Adrenal gland (tissue), 19 donors: ENCODE measurements at places on chromosomes 2 and 18.

DNA sequence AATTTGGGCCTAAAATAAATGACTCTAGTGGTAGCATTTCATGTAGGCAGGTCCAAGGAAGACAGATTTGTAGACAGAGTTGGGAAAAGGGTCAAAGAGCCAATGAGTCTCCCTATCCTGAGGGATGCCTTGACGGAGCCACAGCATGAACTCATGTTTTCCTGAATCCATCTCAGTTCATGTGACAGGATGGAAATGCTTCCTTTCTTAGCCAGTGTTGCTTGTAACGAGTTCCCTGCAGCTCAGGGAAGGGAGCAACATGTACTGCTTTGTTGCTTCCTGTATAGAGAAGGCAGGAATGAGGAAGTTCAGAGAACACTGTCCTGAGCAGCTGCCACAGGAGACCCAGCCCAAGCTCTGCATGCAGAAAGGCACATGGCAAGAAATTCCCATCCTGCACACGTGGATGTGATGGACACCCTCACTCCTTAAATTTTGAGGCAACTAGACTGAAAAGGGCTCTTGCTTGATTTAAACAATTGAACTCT is 27.9 kb downstream of the TMEM17 start:
- DNase-seq = no peak

- no peak for DNase-seq
Observed at GRCh38 chr2:58532641-58533040, 291.5 kb upstream of the FANCL start.

DNA sequence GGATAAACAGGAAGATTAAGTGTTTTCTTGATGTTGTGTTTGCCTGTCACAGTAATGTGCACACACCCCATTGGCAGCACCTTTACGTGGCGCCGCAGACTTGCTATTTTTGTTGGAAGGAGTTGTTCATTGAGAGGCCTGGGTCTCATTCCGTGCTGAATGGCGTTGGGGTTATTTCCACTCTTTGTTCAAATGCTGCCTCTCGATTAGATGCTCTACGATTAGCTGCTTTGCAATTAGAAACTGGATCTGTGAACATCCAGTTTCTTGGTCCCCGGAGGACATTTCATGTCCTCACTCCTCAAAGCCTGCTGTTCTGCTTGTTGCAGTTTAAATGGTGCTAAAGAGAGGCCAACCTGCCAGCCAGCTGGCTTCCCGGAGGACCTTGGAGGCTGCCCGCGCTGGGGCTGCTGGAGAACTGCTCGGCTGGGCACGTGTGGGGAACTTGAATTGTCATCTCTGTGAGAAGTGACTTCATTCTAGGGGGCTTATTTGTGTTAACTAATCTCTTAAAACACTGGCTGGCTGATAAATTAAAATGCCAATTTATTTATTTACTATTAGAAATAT is 117.4 kb upstream of the NABP1 start:
- no peak for DNase-seq

GRCh38 chr2:176246331-176246730 is 22.9 kb upstream of the MTX2 start:
- no peak for DNase-seq

GRCh38 chr2:115552726-115553125 is 1110.3 kb downstream of the DPP10 start:
- DNase-seq = no peak

DNA sequence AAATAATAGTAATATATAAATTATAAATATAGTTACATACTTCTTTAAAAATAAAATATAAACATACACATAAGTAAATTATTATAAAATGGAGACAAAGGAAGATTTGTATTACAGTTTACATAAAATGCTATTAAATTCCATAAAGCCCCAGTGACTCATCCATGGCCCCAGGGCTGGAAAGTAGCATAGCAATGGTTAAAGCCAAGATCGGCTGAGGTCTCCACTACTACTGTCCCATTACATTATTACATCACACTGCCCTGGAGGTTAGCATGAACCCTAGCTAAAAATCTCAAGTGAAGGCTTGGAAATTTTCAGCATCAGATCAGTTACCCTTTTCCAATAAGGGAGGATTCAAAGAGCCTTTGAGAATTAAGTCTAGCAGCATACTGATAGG is 936.2 kb downstream of the DSC3 start:
- no peak for DNase-seq

DNA sequence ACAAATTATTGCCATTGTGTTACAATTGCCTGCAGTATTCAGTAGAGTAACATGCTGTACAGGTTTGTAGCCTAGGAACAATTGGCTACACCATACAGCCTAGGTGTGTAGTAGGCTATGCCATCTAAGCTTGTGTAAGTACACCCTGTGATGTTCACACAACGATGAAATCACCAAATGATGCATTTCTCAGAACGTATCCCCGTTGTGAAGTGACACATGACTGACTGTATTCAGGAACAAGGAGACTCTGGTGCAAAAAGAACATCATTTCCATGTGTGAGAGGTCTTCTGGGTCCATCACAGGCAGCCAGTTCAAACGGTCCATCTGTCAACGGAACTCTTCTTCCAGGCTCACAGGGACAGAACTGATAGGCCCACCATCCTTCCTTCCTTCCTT is 263.7 kb downstream of the ANAPC1 start:
- DNase-seq = no peak

GRCh38 chr2:105653302-105653701 is 91.4 kb upstream of the NCK2 start:
- no peak for DNase-seq

GRCh38 chr2:232026910-232027309 is 65.4 kb downstream of the DIS3L2 start:
- DNase-seq = no peak

GRCh38 chr2:240601831-240602160 is 15.3 kb downstream of the CAPN10 start:
- peak; percentile 5 for DNase-seq

DNA sequence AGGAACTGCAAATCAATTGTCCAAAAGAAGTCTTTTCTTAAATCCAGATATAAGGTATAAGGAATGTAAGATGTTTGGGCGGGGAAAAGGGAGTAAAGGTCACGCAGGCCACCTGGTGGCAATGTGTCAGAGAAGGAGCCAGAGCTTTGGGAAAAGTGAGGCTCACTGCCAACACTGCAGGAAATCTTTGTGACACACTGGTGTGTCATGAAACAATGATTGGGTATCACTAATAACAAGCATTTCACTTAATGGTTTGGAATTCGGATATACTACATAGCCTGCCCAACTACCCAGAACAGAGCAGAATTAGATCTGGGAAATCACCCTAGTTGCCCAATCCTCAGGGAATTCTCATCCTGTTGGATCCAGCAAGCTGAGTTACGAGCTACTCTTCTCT is 61.0 kb downstream of the RBMS1 start:
- no peak for DNase-seq

- peak; percentile 66 for DNase-seq
Observed at GRCh38 chr2:235595422-235596010, 101.7 kb downstream of the AGAP1 start.

DNA sequence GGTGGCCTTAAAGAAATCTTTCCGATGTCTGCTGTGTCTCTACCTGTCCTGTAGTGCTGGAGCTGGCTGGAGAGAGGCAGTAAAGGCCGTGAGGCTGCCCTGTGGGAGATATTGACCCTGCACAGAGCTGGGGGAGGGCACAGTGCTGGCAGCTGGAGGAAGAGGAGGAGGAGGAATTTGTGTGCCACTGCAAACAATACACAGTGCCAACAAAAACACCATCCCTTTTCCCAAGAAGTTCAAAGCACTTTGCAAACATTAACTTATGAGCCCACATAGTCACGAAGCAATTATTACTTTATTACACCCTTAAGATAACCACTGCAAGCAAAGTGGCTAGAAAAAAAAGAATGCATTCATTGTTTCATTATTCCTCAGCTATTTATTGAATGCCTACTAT is 45.0 kb upstream of the CYTIP start:
- DNase-seq = no peak

- no peak for DNase-seq
Observed at GRCh38 chr18:59848002-59848401, 51.8 kb upstream of the PMAIP1 start.

DNA sequence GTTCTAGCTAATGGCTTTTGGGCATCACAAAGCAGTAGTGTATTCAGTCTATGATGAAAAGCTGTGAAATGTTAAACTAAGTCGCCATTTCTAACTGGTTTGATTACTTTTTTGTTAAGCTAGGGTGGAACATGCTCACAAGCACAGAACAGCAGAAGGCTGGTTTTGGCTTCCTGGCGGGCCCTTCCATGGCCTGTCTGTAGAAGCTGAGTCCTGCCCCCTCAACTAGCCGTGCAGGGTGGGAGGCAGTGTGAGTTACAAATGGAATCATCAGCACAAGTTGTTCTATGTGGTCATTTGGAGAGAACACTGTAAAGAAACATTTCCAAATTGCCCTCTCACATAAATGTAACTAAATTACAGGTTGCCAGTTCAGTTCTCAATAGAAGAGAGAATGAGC is 290.8 kb downstream of the ALPK2 start:
- DNase-seq = no peak

- no peak for DNase-seq
Observed at GRCh38 chr2:181051861-181052522, 71.6 kb downstream of the UBE2E3 start.

GRCh38 chr2:108129636-108130035 is 110.1 kb upstream of the SULT1C3 start:
- DNase-seq = no peak

GRCh38 chr2:146837857-146838256 is 1007.0 kb upstream of the ACVR2A start:
- DNase-seq = no peak

- no peak for DNase-seq
Observed at GRCh38 chr2:98936353-98937351, 627 bp upstream of the CRACDL start.

GRCh38 chr18:55547705-55548056 is 40.3 kb downstream of the TCF4 start:
- DNase-seq = no peak

DNA sequence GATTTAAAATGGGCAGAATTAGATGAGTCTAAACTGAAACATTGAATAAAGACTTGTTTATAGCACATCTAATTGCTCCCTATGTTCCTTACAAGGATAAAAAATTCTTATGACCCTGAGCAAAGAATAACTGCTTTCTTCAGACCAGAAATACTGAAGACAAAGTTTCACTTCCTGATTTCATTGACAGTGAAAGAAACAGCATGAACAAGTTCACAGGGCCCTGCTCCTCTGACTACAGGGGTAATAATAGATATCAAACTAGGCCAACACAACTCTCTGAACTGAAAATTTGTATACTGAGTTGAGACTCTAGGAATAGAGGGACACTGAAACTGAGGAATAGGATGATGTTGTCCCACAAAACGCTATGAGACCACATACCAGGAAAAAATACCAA is 1383.3 kb upstream of the CDH2 start:
- DNase-seq = no peak

DNA sequence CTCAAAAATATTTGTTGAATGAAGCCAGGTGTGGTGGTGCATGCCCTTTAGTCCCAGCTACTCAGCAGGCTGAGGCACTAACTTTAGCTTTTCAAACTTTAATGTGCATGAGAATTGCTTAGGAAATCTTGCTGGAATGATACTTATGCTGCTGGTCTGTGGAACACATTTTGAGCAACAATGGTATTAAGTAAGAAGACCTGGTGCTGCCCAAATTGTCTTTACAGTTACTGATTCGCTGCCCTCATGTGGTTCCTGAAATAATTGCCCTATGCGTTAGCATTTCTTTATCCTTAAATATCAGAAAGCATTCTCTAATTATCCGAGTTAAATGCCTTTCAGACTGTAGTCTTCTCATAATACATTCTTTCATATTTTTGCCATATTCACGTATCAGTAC is 76.0 kb upstream of the SESTD1 start:
- no peak for DNase-seq

- no peak for DNase-seq
Observed at GRCh38 chr2:69563021-69563420, 80.5 kb downstream of the AAK1 start.

- peak; percentile 66 for DNase-seq
Observed at GRCh38 chr18:48193521-48194492, 215.4 kb downstream of the ZBTB7C start.

- peak; percentile 55 for DNase-seq
Observed at GRCh38 chr2:84022810-84023431, 436.2 kb downstream of the SUCLG1 start.

DNA sequence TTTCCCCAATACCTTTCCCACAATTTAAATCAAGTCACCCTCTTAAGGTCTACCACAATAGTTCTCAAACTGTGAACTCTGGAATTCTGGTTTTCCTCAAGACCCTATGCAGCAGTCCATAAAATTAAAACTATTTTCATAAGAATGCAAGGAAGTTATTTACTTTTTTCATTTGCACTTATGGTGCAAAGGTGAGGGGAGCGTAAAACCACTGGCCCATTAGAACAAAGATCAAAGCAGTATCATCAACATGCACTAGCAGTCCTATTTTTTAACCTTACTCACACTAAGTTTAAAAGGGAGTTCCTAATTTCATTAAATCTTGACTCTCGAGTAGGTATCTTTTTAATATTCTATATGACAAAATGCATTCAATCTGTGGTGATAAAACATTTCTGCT is 85.3 kb downstream of the MEMO1 start:
- DNase-seq = no peak

- peak; percentile 53 for DNase-seq
Observed at GRCh38 chr18:62784966-62785413, 69.6 kb downstream of the PHLPP1 start.

DNA sequence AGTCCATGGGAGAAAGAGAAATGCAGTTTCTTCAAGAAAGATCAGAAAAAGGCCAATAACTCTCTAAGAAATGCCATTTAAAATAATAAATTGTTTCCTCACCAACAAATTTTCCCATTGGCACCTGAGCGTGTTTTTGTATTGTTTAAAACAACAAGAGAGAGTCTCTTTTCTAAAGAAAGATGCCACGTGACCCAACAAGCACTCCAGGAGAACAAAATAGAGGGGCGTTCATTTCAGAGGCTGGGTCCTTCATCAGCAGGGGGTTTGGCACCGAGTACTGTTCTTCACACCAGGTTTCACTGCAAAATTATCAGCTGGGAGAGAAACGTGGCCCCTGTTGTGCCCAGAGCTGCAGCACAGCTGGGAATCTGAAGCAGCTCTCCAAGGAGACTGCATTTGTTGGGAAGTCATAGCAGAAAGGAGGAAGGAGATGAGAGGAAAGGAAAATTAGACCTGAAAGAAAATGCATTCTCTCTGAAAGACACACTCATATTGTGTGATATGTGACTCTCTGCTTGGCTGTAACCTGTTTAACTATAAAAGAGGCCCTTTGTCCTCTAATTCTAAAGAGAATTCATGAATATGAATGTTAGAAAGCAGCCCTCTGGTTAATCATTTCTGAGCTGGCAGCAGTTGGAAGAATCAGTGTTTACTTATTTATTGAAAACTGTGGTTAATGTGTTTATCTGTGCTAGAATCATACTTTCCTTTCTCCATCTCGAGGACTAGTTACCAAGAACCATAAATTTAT is 205.3 kb upstream of the CDH20 start:
- DNase-seq = no peak

GRCh38 chr2:94870440-94871225 is 597 bp upstream of the TEKT4 start:
- no peak for DNase-seq

- no peak for DNase-seq
Observed at GRCh38 chr2:36710858-36711515, 14.5 kb downstream of the VIT start.

GRCh38 chr2:130839011-130839780 is 2.5 kb downstream of the ARHGEF4 start:
- no peak for DNase-seq

GRCh38 chr2:161250864-161251436 is 57.3 kb upstream of the PSMD14 start:
- no peak for DNase-seq
